ENCODE measurements at places on chromosomes 13 and 19.
A peak's percentile ranks its signal among the peaks of the same experiment; 100 is the strongest.

- DNase-seq, result peak; percentile 14
Observed at GRCh38 chr19:55526216-55527196, 10.4 kb downstream of the SBK2 start.

- no peak for DNase-seq
Observed at GRCh38 chr13:36192166-36192565, 22.2 kb downstream of the SOHLH2 start.

DNA sequence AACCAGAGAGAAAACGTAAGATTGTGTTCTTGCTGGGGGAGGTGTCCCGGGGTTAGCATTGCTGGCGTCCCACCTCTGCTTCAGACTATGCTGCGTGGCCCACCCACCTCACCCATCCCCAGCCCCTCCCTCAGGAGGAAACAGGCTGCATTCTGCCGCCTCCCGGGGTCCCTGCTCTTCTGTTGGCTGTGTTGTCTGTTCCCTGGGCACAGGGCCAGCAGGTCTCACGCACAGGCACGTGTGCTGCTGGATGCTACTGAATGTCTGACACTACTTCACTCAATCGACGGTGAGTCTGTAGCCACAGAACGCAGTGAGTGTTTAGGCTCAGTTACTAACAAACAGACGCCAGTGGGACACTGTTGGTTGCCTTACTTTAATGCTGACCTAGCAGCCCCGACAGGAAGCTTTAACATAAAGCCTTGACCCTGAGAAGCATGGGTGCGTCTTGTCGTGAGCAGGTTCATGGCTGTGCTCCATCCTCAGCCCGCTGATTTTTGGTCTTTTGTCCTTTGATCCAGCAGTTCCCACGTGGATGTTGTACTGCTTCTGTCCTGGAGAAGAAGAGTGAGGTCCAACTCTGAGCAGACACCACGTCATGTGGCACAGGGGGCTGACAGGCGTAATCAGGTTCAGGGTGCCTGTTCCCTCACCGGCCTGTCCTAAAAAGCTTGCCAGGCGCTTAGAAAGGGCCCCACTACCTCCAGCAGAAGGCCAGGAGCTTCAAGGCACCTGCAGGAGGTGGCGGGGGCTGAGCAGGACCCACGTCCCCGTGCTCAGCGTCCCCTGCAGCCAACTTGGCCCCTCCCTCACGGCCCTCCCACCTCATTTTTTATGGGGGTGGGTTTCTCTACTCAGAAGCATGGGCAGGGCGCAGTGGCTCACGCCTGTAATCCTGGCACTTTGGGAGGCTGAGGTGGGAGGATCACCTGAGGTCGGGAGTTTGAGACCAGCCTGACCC, 26.0 kb downstream of the NAXD start:
- DNase-seq, result no peak

- no peak for DNase-seq
Observed at GRCh38 chr19:12453495-12453894, 12.7 kb upstream of the ZNF443 start.

GRCh38 chr13:111899714-111900389, 167.1 kb upstream of the SOX1 start:
- no peak for DNase-seq

DNA sequence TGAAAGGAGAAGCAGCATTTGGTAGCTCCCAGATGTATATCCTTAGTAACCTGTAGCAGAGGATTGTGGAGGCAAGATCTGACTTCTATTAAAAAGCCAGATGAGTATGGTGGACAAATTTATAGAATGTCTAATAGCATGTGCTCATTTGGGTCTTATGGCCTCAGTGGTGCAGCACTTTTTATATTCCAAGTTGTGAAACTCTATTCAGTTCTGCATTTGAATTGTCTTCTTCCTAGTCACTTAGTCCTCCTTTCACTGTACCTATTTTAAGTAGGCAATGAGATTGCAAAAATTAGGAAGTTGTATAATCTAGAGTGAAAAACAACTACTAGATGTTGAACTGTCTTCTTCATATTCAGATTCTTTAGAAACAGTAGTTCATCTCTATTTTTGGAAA, 412.5 kb upstream of the PCDH9 start:
- no peak for DNase-seq
